ENCODE measurements at places on chromosomes 6 and 20. TPM values are rescaled to one million over a fixed set of nuclear protein-coding genes. Genes with fewer than 3 reads are reported as not detected.

ZSCAN23 gene
- polyA plus RNA-seq, result 3.6 TPM

- DNase-seq, result no peak
Measured at GRCh38 chr6:118876814-118877213, 17.1 kb upstream of the ASF1A start.

NKAIN2 gene
- polyA plus RNA-seq, result 1.3 TPM

GRCh38 chr6:45786355-45786781, 229.3 kb downstream of the CLIC5 start:
- DNase-seq, result no peak

CFB gene
- 37.1 TPM for polyA plus RNA-seq

PAX1 gene
- polyA plus RNA-seq, result not detected

GRCh38 chr6:6752129-6752528, 163.6 kb downstream of the LY86 start:
- no peak for DNase-seq

MOXD1 gene
- 13.6 TPM for polyA plus RNA-seq

SLC22A16 gene
- 0.25 TPM for polyA plus RNA-seq

- DNase-seq, result no peak
Measured at GRCh38 chr6:113595911-113596376, 261.2 kb upstream of the MARCKS start.

DNA sequence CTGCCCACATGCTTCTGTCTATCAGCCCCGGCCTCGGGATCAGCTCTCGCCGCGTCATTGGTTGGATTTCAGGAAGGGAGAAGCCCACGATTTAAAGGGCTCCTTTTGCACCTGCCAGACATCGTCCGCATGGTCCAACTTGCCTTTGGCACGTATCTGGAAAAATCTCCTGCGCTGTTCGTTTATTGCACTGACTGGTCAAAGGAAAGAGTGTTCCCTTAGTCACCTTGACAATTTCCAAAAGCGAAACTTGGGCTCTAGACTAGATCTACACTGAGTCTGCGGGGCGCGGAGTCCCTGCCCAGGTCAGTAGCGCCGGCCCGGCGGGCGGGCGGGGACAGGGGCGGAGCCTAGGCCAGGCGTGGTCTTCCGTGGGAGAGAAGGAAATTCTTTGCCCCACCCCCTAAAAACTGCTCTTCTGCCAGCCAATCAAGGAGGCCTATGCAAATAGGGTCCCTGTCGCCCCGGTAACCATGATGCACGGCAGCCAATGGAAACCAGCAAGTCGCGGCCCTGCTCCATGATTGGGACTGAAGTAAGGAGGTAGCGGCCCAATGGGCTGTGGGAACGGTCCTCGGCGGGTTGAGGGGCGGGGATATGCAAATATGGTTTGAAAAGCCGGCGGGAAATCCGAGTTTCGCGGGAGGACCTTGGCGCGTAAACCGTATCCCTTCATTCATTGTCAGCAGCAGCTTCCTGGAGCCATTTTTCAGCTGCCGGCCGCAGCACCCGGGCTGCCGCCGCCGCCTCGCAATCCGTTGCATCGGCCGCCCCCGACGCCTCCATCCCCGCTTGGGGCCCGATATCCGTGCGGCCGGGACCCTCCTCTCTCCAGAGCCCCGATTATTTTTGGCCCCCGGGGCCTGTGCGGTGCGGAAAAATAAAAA, at the start of gene E2F3:
TSS of gene E2F3 (plus strand) at position 675 of the 887 bp plus-strand sequence. CDS start 354 bp downstream, outside the sequence.
- DNase-seq, result peak; percentile 100

DNA sequence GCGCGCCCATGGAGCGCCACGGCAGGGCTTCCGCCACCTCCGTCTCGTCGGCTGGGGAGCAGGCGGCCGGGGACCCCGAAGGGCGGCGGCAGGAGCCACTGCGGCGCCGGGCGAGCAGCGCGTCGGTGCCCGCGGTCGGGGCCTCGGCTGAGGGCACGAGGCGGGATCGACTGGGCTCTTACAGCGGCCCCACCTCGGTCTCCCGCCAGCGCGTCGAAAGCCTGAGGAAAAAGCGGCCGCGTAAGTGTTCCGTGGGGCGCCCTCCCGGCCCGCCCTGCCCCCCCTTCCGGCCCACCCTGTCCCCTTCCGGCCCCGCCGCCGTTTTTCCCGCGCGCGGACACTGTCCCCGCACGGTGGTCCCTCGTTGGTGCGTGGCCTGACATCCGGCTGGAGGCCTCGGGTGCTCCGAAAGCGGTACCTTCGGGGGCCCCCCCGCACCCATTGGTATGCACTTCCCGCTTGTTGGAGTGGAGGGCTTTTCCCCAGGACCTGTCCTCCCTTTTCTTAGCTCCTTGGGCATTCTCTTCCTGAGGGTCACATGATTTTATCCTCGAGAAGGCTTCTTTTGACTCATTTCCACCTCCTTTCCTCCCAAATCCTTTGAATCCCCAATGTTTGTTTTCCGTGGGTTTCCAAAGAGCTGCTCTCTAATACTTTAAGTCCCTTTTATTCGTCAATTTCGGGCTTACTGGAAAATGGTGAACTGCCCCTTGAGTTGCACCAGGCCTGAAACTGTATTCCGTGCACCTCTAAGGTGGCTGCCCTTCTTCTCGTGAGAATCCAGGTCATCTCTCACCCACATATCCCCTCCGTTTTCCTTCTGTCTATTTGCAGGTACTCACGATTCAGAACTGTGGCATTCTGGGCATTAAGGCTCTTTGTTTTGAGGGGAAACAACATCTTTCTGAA, 556 bp downstream of the PANK2 start:
- peak; percentile 57 for DNase-seq

DNA sequence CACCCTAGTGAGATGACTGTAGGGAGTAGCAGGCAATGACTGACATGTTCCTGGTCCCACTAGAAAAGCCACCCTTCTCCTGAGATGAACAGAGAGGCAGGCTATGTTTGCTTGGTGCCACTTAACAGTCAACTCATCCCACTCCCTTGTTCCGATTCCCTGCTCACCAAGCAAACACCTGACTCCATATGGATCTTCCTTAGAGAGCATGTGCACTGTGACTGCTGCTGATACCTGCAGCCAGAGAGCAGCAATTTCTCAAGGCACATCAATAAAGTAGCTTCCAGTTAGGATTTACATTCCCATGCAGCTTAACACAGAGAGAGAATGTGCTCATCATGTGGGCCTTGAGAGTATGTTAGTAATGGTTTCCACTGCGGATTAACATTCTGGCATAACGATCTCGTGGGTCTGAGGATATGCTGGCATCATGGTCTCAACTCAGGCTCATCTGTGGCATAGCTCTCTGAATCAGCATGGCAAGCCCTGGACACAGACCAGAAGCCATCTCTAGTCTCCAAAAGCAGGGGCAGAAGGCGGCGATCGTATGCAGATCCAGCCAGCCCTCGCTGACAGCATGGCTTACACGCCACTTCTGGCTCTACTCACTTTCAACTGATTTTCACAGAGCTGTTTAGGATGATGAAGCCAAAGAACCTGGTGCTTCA, 43.9 kb downstream of the ATXN1 start:
- DNase-seq, result no peak

DNA sequence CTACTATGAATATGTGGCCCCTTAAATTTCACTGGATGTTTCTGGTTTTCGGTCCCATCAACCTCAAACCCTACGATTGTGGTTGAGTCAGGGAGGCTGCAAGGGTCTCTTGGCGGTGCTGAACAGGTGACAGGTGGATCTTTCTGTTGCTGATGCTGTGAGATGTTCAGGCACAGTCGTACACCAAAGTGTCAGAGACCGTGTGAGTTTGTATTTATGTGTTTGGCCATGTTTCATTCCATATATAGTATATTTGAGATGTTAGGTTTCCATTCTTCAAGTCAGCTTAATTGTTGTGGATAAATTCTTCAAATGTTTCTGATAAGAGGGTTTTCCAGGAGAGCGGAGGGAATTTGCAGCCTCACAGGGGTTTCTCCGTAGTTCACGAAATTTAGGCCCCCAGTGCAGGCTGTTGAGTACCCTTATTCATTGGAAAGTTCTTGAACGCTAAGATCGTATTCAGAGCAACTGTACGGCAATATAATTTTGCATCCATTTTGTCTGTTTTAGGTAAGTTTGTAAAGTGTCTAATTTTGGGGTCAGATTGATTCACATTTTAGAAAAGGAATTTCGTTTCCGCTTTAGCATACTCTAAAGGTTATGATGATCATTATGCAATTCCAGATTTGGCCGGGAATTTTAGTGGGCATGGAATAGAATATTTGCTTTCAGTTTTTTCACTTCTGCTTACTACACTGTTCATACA, 1.2 kb downstream of the TAB2 start:
- no peak for DNase-seq

All from large intestine (tissue), 12 donors.